ENCODE measurements at places on chromosomes 7 and 10.

- DNase-seq: no peak
Observed at GRCh38 chr10:69873135-69873639, 71.5 kb downstream of the COL13A1 start.

- no peak for DNase-seq
Observed at GRCh38 chr10:127207081-127207480, 10.7 kb upstream of the INSYN2A start.

- DNase-seq: no peak
Observed at GRCh38 chr10:82245157-82245556, 370.2 kb downstream of the NRG3 start.

GRCh38 chr10:113613977-113614690 lies 49.7 kb downstream of the NRAP start:
- DNase-seq: no peak

Measured in right renal pelvis (tissue), 4 donors.